CD14-positive monocyte (primary cell): ENCODE measurements at places on chromosomes 3 and 15.

DNA sequence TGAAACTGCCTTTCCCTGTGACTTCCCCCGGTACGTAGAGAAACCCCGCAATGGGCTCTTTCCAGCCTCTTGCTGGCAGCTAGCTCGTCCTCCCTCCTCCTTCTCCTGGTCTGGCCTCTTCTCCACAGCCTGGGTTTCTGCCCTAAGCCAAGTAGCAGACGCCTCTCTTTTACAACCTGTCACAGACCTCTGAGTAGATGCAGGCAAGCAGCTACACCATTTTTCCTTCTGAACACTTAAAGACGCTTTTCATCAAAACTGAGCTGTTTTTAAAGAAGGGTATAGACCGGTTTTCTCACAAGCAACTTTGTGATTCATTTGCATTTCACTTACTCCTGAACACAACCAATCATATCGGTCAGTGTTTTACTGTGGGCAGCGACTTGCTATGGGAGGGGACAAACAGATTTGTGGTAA, 32.0 kb downstream of the ADAMTSL3 start:
- no peak for DNase-seq

- DNase-seq, result no peak
These were observed 57.9 kb upstream of the PSMD6 start for GRCh38 chr3:64081235-64081630.

DNA sequence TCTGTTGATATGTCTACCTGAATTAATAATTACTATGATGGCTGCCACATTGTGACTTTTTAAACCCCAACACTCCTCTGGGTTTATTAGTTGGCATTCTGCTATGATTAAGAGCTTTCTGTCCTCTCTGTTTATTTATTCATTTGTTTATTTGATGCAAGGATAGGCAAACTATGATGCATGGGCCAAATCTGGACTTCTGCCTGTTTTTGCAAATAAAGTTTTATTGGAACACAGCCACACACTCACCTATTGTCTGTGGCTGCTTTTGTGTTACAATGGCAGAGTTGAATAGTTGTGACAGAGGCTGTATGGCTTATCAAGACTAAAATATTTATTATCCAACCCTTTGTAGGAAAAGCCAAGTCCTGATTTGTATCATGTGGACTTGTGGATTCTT, 48.3 kb upstream of the C3orf80 start:
- DNase-seq, result no peak

- no peak for DNase-seq
These were observed 21.8 kb upstream of the CLDN18 start for GRCh38 chr3:137988152-137988551.

GRCh38 chr15:75335705-75336355, at the start of gene COMMD4:
TSS of gene COMMD4 (plus strand) at chr15:75336063. CDS start at chr15:75336090, 27 bp downstream.
- peak; percentile 80 for DNase-seq

DNA sequence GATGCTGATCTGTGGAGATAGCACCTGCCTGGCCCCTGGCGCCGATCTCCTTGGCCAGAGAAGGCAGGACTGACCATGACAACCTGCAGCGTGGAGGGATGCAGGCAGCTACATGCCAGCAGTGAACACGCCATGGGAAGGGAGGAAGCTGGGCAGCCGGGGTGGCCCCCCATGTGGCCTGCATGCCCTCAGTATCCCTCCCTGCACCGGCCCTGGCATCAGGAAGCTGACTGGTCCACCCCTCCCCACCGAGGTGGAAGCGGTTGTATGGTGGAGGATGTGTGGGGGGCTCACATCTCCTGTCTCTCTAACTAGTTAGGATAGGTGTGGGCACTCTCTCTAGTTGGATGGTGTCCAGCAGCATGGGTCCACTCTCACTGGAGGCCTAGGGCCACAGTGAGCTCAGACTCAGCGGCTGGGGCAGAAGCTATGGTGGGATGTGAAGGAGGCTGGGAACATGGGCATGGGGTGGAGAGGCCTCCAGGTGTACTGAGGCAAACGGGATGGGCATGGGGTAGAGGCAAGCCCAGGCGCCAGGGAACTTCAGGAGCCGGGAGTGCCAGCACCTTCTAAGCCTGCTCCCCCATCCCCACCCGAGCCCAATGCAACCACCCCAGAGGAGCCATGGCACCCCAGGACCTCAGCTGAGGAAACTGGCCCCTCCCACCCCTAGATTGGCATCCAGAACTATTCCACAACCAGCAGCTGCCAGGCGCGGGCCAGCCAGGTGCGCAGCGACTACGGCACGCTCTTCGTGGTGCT, 1.8 kb upstream of the ABTB1 start:
- DNase-seq, result no peak

GRCh38 chr3:132553826-132554225, 43.2 kb upstream of the ACKR4 start:
- DNase-seq, result no peak

GRCh38 chr3:45516829-45517228, 77.7 kb upstream of the LIMD1 start:
- no peak for DNase-seq

DNA sequence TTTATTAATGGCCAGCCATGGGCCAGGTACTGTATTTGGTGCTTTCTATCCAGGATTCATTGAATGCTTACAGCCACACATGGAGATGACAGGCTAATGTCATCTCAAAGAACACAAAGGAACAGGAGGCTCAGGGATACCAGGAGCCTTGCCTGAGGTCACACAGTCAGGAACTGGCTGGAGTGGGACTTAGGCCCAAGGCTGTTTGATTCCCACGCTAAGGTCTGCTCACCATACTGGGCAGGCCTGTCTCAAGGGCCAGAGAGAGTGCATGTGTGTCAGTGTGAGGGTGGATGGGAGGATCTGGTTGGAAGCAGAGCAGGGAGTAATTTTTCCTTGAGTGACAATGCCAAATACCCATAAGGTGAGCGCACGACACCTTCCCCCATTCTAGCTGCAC, 37.6 kb downstream of the EPHB3 start:
- no peak for DNase-seq

DNA sequence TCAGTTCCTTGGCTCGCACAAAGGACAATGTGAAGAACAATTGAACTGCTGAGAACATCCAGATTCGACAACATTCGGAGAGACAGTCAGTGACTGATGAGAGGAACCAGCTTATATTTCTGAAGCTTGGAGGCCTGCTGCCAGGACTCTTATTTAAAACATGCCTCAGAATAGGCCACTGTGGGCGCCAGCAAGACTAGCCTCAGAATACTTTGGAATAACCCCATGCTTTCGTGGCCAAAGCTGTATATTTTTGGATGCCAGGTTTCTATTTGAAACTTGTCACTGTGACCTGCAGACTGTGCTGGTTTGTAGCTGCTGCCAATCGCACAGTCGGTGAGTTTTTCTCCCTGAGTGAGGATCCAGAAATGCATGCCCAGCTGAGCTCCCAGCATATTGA, 129.9 kb upstream of the UBE3A start:
- DNase-seq, result no peak

GRCh38 chr3:88921986-88922385, 185.4 kb upstream of the EPHA3 start:
- DNase-seq, result no peak

- peak; percentile 19 for DNase-seq
These were observed 2.1 kb downstream of the PDIA3 start for GRCh38 chr15:43748376-43748775.

DNA sequence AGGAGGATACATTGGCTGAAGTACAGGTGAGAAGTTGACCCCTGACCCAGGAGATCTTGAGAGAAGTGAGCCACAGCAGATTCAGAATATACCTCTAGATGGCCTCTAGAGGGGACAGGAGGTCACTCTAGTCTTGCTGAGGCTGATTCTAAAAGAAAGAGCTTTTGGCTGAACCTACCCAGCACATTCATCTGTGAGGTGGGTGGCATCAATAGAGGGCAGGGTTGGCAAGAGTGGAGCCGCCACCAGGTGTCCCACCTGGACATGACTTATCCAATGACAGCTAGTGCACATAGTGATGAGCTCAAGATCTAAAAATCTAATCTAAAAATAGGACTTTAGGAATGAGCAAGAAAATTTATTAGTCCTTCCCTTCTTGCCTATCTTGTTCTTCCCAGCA, 51.6 kb downstream of the CYP19A1 start:
- no peak for DNase-seq

DNA sequence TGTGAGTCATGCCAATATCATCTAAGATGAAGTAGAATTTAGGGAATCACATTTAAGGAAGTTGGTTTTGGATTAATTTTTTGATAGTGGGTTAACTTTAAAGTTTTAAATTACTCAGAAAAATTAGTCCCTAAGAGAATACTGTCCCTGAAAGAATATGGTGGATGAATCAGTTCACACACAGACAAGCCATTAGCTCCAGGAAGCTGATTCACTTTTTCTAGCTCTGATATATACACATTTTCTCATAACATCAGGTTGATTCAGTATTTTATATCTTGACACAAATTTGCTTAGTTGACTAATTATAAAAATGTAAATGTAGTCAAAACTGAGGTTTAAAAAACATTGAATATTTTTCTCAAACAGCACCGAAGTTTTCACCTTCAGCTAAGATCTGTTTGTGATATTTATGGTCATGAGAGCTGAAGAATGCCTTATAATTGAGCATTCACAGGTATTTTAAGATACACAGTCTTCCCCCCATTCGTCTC, 55.1 kb downstream of the MYH15 start:
- DNase-seq, result no peak

DNA sequence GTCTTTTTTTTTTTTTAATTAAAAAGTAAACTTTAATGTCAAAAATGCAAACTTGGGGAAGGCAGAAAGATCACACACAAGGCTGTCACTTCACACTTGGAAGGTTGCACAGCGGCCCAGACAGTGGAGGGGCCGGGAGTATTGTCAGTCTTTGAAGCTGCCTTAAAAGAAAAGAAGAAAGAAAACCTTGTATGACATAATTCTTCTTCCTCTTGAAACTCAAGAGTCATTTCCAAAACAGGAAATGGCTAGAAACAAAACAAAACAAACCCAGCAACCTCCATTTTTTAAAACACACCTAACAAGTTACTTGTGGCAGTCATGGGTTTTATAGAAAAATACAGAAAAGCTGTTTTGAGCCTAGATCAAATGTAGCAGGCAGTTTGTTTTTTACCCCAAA, 68.1 kb upstream of the MAGI1 start:
- DNase-seq, result no peak

GRCh38 chr3:58241306-58242044, 3.9 kb downstream of the ABHD6 start:
- DNase-seq, result peak; percentile 11

- DNase-seq, result no peak
These were observed 11.0 kb downstream of the MRPL3 start for GRCh38 chr3:131491775-131492174.

DNA sequence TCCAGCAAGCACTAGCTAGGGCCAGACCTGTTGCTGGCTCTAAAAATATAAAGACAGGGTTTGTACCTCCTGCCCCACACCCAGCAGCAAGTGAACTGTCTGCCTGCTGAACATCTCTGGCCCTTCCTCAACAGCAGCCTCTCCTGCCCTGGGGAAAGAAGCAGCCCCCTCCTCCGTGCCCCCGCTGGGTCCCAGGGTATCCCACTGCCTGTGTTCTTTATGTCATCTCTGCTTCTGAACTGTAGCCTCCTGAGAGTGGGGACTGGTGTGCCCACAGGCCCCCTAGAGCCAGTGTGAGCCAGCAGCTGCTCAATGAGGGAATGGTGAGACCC, 54.5 kb downstream of the ACAD9 start:
- DNase-seq, result no peak

GRCh38 chr3:127706312-127706711, 33.6 kb downstream of the ABTB1 start:
- no peak for DNase-seq

- DNase-seq, result no peak
These were observed 154.4 kb downstream of the OXSM start for GRCh38 chr3:25944329-25944728.

- no peak for DNase-seq
These were observed 283.3 kb upstream of the ROBO2 start for GRCh38 chr3:76756577-76756976.

GRCh38 chr3:105385819-105386508, 19.3 kb downstream of the ALCAM start:
- DNase-seq, result peak; percentile 47

DNA sequence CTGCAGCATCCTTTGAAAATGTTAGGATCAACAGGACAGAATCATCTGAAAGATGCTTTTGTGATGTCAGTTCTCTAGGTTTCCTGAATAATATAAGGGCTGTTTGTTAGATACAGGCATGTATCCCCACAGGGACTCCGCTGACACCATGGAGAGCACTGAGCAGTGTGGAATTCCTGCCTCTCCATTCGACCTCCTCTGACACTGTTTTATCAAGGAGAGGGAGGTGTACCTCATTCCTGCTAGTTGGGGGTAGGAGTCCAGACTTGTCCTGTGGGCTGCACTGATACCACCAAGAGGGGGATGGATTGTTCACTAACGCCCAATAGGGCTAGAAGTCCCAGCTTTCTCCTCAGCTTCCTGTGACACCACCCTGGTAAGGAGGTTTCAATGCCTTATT, 46.6 kb downstream of the LARS2 start:
- no peak for DNase-seq

GRCh38 chr15:60090747-60091146, 86.6 kb downstream of the FOXB1 start:
- no peak for DNase-seq

DNA sequence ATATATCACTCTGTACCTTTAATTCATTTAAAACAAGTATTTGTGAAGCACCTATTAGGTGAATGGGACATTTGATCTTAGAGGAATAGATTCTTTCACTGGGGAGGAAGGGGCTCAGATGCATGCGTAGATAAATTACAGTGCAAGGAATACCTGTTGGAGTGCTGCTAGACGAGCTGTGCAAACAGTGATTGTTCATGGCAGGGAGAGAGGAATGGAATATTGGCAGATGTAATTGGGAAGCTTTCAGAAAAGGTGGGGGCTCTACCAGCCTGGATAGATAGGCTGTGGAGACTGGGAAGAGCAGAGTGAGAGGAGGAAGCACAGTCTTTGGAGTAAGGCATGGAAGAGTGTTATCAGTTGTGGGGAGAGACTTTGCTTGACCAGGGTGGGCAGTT, 116.8 kb downstream of the AKAP13 start:
- no peak for DNase-seq

DNA sequence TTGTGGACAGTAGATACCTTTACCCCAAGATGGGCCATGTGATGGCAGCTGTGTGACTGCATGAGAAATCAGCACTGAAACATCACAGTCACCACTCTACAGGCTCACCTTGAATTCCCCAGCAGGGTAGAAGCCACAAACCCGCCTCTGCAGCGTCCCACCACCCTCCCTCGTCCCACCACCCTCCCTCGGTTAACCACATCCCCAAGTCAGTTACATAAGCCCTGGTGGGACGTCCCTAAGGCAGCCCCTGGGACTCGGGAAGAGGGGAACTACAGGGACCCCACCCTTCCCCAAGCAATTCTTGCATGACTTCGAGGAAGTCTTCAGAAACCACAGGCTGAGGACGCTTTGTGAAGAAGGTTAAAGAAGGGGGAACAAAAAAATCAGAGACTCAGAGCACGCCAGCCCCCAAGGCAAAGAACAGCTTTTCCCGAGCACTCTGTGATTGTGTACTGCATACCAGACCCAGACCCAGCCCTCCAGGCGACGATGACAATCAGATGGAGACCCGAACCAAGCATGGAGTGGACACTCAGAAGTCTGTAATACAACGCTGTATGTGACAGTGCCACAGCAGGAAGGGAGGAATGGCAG, 60.5 kb downstream of the SH3BP5 start:
- DNase-seq, result peak; percentile 95
